ENCODE measurements at places on chromosomes 7 and 10.

- no peak for DNase-seq
Measured at GRCh38 chr7:74365322-74366022, 76.3 kb downstream of the CLIP2 start.

DNA sequence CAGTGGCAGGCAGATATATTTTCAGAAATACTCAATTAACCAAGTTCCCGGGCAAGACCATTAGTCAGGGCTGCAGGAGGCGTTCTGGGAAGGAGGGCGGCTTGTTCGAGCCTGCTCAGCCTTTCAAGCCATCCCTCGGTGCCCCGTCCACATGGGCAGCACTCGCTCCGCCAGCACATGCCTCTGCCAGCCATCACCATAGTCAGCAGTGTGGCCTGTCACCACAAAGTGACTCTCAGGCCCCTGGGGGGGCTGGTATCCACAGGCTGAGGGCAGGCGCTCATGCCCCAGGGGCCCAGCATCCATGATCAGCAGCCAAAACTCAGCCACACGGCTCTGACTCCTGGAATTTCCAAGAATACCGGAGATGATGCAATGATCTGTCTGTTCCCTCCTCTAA, 81.9 kb downstream of the CHST15 start:
- no peak for DNase-seq

GRCh38 chr10:113127901-113128283, 177.8 kb downstream of the TCF7L2 start:
- no peak for DNase-seq

DNA sequence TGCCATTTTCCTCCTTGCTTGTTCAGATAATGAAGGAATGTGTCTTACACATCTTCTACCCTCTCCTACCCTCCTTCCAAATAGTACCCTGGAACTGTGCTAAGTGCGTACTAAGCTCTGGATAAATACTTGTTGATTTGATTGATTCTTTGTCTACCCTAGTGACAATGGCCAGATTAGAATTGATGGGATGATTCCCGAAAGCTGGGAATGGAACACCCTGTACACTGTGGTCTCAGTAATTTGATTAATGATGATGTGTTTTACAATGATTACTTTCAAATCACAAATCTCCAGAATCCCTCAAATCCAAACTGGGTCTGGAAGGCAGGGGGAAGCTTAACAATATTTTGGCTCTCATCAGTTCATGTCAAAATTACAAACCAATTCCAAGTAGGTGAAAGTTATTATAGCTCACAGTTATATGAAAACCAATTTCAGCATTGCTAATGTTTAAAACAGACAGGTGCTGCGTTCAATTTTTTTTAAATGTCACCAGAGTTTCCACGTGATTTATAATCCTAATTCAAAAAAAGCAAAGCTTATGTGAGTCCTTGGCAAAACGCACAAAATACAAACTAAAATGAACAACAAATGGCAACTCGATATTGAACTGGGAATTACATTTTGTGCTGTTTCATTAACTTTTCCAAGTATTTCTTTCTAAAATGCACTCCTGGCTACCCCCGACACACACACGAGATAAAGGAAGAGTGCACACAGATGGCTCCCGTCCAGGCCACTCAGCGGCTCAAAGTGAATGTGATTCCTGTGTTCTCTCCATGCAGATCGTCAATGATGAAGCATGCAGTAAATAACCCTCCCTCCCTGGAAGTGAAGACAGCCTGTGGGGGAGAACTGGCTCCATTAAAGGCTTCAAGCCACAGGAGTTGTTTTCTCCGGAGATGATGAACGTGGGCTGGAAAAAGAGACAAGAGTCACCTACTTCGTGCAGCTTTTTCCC, 21.7 kb upstream of the ADRB1 start:
- no peak for DNase-seq

GRCh38 chr7:52936750-52937149, 98.7 kb upstream of the POM121L12 start:
- no peak for DNase-seq

GRCh38 chr10:70277396-70278030, 6.3 kb downstream of the NPFFR1 start:
- DNase-seq = no peak

Measured in CD4-positive, alpha-beta T cell (primary cell).